ENCODE measurements at places on chromosomes 4 and X.

DNA sequence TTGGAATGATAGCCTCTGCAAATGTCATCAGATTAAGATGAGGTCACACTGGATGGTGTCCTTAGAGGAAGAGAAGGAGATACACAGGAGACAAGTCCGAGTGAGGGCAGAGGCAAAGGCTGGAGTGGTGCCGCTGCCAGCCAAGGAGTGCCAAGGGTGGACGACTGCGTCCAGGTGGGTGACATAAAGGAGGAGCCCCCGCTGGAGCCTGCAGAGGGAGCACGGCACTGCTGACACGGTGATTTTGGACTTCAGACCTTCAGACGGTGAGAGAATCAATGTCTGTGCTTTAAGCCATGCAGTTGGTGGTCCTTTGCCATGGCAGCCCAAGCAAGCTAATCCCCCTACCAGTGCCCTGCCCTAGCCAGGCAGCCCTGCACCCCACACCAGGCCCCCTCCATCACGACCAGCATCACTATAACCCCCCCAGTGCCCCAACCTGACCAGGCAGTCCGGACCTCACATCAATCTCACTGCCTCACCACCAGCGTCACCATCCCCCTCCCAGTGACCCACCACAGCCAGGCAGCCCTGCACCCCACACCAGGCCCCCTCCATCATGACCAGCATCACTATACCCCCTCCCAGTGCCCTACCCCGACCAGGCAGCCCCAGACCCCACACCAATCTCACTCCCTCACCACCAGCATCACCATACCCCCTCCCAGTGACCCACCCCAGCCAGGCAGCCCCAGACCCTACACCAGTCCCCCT lies 130.0 kb downstream of the HMX1 start:
- no peak for DNase-seq

- DNase-seq: no peak
These were observed 239.5 kb upstream of the GPC4 start for GRCh38 chrX:133654811-133655210.

DNA sequence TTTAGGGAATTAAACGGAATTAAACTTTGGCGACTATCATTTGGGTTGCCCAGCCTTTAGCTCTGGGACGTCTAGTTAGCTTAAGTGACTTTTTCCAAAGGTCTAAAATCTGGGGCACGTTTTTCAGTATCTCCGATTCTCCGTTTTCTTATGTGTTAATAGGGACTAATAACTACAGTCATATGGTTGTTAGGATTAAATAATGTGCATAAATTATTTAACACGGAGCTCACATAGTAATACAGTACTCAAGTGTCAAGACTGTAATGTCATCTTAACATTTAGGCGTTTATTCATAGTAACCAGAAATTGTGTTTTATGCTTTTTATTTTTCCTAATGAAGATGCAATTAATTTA lies 466 bp upstream of the CCNA2 start:
- DNase-seq: no peak

- no peak for DNase-seq
These were observed 58.6 kb downstream of the NDST4 start for GRCh38 chr4:115054836-115055235.

- no peak for DNase-seq
These were observed 88.0 kb downstream of the IRF2 start for GRCh38 chr4:184386271-184386781.

- DNase-seq: no peak
These were observed 1037.4 kb upstream of the PABPC4L start for GRCh38 chr4:135238940-135239339.

DNA sequence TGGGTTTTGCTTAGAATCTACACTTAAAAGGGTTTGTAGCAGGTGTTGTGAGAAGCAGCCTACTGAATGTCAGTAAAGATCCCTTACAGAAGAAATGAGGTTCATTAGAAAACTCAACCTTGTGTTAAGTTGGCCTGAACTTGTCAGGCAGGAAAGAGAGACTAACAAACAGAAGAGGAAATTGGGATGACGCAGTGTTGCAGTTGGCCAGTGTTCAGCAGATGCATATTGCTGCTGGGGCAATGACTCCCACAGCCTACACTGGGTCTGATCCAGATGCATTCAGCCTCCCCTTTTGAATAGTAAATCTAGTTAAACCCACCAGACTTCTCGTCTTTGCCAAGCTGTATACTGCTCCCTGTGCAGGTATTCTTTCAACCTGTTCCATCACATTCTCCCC lies 409.4 kb downstream of the UBE2NL start:
- no peak for DNase-seq

DNA sequence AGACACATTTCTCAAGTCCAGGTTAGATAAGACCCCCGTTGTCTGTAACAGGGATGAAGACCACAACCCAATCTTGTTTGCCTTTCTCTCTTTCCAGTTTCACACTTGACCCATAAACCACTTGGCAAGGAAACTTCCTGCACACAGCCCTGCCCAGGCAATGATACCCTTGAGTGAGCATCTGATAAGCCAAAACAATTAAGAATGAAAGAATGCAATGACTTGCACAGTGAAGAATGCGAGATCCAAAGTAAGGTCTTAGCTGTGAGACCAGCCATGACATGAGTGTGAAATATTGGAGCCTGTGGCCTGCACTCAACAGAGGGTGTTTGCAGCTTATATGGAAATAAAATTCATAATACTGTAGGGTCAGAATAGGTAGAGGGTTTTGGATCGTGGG lies 37.9 kb upstream of the MXRA5 start:
- DNase-seq: no peak

All from 8988T (cell line).